ENCODE measurements at places on chromosomes 7 and 10.

DNA sequence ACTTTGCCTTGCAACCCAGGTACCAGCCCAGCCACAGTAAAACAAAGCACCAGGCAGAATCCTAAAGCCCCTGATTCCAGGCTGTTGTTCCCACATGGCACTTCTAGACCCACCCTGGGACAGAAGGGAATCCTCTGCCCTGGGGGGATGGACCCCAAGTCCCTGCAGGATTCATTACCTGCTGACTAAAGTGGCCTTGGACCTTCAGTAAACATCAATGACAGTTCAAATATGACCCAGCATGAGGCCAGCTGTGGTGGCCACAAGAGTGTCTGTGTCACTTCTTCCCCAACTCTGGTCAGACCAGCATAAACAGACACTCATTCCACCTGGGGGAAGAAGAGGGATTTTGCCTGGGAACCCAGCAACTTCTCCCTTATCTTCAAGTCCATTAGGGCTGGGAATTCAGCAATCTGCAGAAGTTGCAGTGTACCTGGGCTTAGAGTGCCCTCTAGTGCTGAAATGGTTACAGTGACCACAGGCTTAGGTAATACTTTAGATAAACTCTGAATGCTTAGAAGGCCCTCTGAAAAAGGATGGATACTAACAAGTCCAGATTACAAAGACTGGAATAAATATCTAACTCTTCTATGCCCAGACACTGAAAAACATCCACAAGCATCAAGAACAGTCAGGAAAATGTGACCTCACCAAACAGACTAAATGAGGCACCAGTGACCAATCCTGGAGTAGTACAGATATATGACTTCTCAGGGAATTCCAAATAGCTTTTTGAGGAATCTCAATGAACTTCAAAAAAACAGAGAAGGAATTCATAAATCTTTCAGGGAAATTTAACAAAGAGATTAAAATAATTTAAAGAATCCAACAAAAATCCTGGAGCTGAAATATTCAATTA lies 108.5 kb upstream of the TMEM168 start:
- DNase-seq = peak; percentile 18

DNA sequence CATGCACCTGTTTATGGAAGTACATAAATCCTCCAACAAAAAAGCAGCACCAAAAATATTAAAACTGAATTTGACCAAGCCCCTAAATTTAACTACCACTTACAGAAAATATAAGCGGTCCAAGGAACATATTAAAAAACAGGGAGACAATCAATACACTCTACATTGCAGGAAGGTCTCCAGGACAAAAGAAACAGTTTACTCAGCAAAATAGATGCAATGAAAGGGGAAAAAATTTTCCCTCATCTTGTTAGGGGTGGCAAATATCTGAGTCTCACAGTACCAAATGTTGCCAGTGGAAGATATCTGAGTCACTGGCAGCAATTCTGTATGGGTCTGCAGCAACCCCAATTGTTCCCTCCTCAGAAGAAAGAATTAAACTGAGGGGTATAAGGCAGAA lies 50.4 kb downstream of the NAMPT start:
- no peak for DNase-seq

DNA sequence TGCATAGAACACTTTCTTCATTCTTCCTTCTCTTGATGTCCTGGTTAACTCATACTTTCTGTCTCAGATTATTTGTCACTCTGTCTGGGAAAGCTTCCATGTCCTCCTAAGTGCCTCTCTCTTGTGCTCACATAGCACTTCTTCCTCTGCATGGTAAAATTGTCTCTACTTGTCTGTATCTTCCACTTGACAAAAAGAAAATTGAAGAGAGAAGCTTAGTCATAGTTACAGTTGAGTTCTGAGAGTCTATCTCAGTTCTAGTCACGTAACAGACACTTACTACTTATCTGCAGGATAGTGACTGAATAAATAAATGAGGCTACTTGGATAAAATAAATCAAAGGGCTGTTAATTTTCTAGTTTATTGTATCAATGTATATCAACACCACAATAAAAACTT lies 458.1 kb downstream of the HTR7 start:
- no peak for DNase-seq

GRCh38 chr10:132304756-132305509 lies 2.8 kb downstream of the STK32C start:
- no peak for DNase-seq

DNA sequence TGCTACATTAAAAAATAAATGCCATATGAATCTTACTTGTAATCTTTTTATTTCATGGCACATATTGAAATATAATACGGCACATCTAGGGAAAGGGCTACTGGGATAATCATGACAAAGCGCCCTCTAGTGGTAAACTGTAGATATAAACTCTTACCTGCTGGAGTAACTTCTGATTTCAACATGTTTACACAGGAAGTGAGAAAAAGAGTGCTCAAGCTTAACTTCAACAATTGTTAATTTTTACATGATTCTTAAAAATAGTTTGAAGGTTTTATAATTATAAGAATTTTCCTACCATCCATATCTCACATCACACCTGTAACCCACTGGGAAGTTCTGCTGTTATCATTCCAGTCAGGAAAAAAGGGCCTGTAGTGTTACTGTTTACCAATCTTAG lies 2.0 kb upstream of the HEPACAM2 start:
- no peak for DNase-seq

- DNase-seq = no peak
These were observed 288.2 kb downstream of the POU6F2 start for GRCh38 chr7:39265641-39266591.

- no peak for DNase-seq
These were observed 251.6 kb upstream of the MKLN1 start for GRCh38 chr7:131076032-131076431.

DNA sequence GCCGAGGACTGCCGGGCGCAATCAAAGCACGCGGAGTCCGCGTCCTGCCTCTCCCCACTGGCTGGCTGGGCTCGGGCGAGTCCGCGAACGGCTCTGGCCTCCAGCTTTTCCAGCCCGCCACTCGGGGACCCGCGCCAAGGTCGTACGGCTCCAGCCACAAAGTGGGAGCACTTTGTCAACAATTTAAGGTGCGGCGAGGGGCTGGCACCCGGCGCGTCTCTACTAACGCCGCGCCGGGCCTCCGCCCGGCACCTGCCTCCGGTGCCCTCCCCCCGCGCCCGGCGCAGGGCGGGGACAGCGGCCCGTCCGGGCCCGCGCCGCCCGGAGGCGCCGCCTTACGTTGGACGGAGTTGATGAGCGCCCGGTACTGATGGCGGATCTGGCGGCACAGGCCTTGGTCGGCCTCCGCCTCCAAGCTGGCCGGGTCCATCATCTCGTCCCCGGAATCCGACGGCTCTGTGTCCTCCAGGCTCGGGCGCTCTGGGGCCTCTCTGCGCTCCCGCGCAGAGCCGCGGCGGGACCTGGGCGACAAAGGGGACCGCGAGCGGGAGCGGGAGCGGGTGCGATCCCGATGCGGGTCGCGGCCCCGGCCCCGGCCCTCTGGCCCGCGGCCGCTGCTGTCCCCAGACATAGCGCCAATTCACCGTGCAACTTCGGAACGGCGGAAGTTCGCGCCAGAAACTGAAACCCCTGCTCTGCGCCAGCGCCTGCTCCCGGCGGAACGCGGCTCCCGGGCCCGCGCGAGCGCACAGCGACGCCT lies at the start of gene NSMCE4A:
Gene NSMCE4A (minus strand): TSS at position 683 of the 760 bp plus-strand sequence. CDS start 52 bp downstream, at position 631.
- peak; percentile 85 for DNase-seq

DNA sequence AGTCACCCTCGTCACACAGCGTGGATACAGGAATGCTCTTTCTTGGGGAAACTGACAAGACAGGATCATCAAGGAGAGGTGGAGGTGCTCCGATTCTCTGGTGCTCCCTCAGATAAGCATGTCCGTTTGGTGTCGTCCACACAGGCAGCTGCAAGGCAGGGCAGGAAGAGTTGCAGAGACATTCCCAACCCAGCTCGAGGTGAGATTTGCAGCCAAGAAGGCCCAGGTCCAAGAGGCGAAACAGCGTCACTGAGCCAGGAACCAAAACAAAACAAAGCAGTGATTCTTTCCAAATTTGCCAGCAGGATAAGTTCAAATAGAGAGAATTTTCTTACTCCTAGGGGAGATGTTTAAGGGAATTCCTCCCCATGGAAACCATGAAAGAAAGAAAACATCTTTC lies 386.5 kb upstream of the PFKP start:
- no peak for DNase-seq

DNA sequence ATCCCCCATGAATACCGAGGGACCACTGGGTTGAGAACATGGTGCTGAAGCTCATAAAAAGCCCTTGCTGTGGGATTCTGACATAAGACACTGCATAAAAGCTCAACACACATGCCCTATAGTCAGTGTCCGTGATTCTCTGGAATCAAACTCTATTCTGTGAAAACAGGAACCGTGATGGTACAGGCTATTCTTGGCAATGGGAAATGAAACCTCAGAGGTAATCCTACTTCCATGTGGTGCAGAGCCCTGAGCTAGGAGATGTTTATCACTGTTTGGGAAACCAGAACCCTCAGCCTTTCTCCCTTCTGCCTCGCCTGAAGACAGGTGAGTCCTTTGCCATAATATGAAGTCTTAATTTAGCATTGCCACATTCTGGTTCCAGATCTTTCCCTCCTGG lies 80.8 kb upstream of the PRSS1 start:
- DNase-seq = no peak

DNA sequence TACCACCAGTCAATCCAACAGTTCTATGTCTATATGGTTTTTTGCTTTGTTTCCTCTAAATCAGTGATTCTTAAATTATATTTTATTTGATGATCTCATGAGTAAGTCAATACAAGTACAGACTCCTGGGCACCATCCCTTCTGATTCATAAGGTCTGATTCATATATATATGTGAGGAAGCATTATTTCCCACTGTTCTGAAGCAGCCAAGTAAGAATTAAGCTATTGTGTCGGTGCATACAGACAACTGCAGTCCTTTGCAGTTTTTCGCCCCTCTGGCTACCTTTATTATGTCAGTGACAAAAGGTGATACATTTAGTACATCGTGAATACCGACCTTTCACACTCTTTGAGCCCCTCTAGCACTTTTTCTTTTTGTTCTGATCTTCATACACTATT lies 1079.6 kb upstream of the C7orf33 start:
- DNase-seq = no peak
